ENCODE measurements at places on chromosomes 4 and X.

DNA sequence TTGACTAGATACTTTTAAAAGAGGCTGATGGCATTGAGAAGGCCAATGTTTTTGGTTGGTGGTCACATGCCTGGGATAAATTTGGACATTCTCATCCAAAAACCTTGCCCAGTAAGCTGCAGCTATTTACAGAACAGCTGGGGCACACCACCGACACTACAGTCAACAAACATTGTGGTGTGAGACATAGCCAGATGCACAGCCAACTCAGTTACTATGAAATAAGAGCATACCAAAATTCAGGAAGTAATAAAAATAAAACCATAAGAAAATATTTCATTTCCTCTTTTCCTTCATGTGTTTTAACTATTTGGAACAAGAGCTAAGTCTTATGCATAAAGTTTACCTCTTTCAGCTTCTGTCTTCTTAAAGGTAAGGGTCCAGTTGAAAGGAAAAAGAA, 8.8 kb downstream of the PPM1K start:
- no peak for DNase-seq

DNA sequence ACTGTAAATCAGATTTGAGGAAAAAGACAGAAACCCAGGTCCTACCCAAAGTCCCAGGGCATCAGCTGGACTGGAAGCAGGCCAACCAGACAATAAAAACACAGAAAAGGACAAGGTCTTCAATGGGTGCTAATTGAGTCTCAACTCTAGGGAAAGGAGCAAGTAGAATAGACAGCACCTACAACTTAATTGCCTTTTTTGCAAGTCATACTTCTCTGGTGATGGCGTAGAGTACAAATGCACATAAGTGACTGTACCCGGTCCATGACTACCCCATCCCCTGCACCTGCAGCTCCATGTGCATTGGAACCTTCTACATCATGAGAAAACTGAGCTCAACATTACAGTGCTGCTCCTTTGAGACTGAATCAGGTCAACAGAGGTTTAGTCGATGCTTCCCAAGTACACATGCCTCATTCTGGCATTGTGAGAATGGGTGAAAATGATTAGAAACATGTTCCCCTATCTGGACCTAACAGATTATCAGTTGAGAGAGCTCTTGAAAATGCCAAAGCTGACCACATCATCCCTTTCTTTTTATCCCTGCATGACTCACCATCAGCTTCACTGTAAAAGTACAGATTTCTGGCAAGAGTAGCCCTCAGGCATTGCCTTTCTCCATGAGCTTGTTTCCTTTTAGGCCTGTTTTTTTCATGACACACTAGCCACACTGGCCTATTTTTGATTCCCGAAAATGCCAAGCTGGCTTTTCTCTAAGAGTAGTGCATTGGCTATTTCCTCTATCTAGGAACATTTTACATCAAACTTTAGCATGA, 298.3 kb downstream of the HS3ST1 start:
- DNase-seq, result no peak

DNA sequence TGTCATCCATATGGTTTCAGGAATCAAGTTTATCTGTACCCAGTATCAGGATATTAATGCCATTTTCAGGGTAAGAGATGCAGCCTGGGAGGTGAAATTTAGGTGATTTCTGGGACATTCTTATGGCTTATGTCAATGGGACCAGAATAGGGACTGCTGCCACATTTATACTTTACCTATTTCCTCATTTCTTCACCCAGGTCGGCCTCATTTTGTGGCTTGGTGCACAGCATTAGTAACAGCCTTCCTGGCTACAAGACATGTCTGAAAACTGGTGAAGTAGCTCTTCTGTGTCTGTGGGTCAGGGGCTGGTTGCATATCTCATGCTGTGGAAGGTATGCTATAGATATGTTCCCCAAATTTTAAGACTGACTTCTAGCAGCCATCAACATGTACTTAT, 284.8 kb downstream of the AFF2 start:
- no peak for DNase-seq

DNA sequence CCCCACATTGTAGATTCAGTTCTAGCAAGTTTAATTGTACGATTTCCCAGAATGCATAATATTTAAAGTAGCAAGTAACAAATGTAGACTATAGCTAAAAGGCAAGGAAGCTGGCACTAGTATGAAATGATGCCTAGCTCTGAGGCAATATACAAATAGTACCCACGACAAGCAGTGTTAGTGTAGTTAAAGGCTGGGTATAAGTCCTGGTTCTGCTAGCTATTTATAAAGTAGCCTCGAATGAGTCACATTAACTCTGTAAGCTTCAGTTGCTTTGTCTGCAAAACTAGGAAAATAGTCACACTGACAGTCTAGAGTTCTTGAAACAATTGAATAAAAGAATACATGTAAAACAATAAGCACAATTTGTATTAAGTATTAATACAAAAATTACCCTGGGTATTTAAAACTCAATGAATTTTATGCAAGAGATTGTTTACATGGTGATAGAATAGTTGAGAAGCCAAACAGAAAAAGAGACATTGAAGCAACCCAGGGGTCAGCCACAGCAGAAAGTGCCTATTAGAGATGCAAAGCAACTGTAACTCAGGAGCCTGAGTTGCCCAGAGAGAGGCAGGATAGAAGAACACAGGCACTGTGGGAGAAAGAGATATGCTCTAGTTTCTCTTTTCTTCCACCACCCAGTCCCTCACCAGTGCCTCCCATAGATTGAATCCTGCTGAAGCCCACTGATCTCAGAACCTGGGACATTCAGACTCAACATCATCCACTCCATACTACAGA, 949.0 kb downstream of the C4orf33 start:
- no peak for DNase-seq

DNA sequence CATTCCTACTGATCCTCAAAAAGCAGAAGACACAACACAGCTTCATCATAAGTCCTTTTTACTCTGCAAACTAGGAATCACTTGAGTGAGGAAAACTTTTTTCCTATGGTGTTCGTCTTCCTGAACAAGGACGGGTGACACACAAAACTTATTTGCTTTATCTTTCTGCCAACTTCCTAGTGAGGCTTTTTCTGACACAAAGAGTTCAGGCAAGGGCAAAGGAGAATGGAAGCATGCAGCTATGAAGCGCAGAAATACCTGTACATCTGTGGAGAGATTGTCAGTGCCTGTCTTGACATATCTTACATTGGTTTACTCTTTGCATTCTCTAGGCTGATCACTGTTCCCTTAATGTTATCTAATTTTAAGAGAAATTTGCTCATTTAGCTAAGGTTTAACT, 548.0 kb upstream of the IGFBP7 start:
- no peak for DNase-seq

DNA sequence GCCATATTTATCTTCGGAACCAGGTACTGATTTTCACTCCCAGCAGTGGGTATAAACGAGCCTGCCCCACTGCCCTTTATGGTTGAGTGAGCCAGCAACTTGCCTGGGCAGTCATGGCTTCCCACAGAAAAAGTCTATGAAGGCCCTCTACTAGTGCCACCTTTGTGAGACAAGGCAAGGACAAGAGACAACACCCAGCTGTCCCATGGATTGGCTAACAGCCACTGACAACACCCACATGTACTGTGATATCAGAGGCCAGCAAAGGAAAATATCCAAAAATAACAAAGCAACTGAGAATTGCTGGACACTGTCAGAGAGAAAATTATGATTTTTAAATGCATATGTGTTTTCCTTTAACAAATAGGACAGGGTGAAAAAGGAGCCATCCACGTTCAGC, 248.4 kb upstream of the TTC29 start:
- no peak for DNase-seq

DNA sequence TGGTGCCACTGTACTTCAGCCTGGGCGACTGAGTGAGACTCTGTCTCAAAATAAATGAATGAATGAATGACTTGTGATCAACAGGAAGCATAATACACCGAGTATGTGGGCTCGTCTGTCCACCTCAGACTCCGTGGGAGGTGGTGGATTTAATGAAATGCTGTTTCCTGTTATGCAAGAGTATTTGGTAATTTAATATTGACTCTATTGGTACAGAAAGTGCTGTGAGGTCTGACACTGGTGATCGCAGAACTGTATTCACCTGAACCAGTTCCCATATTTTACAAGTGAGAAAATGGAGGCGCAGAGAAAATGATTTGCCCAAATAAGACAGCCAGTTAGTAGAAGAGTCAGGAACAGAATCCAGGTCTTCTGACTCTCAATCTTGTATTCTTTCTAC, 423.3 kb downstream of the RAPGEF2 start:
- no peak for DNase-seq
